ENCODE measurements at places on chromosomes 1 and 21. TPM values are rescaled to one million over a fixed set of nuclear protein-coding genes. Genes with fewer than 3 reads are reported as not detected.

Gene BTG2
- 14.6 TPM for total RNA-seq

Gene SPRR3
- 0.69 TPM for total RNA-seq

Gene FAM177B
- not detected for total RNA-seq

Gene RASSF5
- 5.3 TPM for total RNA-seq

Gene PRAMEF13
- not detected for total RNA-seq

Gene LENEP
- not detected for total RNA-seq

Gene FCRL2
- 0.59 TPM for total RNA-seq

Gene GCSAML
- total RNA-seq = not detected

Gene FCAMR
- not detected for total RNA-seq

Gene HPCAL4
- total RNA-seq = 3.9 TPM

Gene KAZN
- 2.1 TPM for total RNA-seq

Gene JAM2
- total RNA-seq = 27.6 TPM

Gene NPHS2
- not detected for total RNA-seq
